Thyroid gland (tissue), 4 donors: ENCODE measurements at places on chromosomes 6 and 20. TPM values are rescaled to one million over a fixed set of nuclear protein-coding genes. Genes with fewer than 3 reads are reported as not detected.

Gene GPR6
- not detected for total RNA-seq

DNA sequence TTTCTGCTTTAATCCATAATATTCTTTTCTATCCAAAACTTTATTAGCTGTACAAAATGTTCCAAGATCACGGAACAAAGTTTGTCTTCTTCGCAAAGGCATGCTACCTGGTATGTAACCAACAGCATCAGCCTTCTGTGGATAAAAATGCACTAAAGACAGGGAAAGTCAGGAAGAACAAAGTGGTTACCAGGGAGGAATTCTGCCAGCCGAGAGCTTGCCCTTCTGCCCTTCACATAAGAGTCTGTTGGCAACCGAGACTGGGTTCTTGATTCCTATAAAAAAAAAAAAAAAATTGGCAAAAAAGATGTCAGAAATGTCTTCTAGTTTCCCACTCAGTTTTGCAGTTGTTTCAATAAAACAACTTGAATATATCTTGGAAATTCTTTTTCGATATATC is 58.0 kb downstream of the TASP1 start:
- no peak overlapping the region for H3K4me3 ChIP-seq
- DNase-seq = peak; percentile 6
- no peaks in the 10 kb centered on the region for H3K4me1 ChIP-seq
- H3K36me3 ChIP-seq = no peaks in the 10 kb centered on the region

- no peaks in the 10 kb centered on the region for H3K4me1 ChIP-seq
- no peak overlapping the region for H3K4me3 ChIP-seq
- H3K36me3 ChIP-seq = no peaks in the 10 kb centered on the region
- DNase-seq = no peak
Measured at GRCh38 chr6:120918137-120918536, 416.1 kb downstream of the TBC1D32 start.

DNA sequence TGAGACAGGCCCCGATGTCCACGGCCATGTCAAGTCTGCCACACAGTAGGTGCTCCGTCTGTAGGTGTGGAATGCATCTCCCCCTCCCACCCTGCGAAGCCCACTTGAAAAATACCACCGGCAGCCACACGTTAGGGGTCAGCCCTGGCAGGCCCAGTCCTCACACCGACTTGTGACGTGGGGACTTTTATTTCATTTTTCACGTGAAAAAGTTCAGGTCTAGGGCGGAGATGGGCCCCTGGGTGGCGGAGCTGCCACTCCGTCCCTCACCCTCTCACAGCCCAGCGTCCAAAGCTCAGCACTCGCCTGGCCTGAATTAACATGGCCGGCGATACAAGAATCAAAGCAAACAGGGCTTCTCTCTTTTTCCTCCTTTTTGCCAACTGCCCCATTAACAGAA is 3.8 kb upstream of the TUBB1 start:
- no peak overlapping the region for H3K4me3 ChIP-seq
- no peaks in the 10 kb centered on the region for H3K36me3 ChIP-seq
- no peaks in the 10 kb centered on the region for H3K27me3 ChIP-seq
- H3K4me1 ChIP-seq = peaks cover 3% of the 10 kb centered on the region
- no peak for DNase-seq

DNA sequence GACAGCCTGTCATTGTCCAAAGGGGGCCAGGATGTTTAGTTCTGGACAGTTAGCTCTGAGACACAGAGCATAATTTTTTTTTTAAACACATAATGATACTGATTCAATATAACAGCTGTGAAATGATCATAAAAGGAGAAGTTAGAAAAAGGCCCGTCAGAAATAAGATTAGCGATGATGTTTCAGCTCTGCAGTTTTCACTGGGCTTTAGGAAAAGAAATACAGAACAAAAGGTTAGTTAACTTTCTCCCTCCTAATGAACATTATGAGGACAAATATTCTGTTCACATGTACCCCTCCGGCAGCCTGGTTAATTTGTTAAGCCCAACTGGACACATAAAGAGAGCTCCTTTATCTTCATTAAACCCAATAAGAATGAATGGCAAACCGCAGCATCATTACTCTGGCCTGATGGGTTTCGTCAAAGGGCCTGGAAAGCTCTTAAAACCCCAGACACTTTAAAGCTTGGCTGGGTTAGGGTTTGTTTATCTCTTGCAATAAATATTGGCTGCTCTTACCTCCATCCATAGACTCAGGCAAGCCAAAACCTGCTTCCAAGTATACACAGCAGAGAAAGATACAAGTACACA is 394.6 kb downstream of the KIF16B start:
- no peaks in the 10 kb centered on the region for H3K36me3 ChIP-seq
- no peaks in the 10 kb centered on the region for H3K27me3 ChIP-seq
- no peak for DNase-seq
- H3K27ac ChIP-seq = no peak overlapping the region
- H3K4me3 ChIP-seq = no peak overlapping the region
- H3K4me1 ChIP-seq = no peaks in the 10 kb centered on the region

GRCh38 chr6:1552296-1552761 is 57.4 kb upstream of the FOXC1 start:
- peaks cover 3% of the 10 kb centered on the region for H3K4me1 ChIP-seq
- no peak overlapping the region for H3K4me3 ChIP-seq
- no peak for DNase-seq
- H3K36me3 ChIP-seq = no peaks in the 10 kb centered on the region
- H3K27ac ChIP-seq = no peak overlapping the region

DNA sequence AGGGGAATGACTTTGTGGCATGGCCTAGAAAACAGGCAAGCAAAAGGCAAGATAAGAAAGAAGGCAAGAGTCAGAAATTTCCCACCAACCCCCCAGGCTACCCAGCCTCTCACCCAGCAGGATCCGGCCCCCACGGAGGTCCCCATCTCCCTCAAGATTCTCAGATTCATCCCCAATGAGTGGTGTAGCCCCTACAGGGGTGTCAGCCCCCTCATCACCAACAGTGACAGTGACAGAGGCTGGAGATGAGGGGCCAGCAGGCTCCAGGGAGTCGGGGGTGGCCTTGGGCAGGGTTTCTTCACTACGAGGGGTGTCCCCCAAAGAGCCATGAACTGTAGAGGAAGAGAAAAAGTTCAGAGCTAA is 1.0 kb downstream of the EHMT2 start:
- peaks cover 24% of the 10 kb centered on the region for H3K36me3 ChIP-seq
- H3K4me1 ChIP-seq = peaks cover 16% of the 10 kb centered on the region
- no peak overlapping the region for H3K4me3 ChIP-seq
- no peaks in the 10 kb centered on the region for H3K27me3 ChIP-seq
- DNase-seq = no peak

GRCh38 chr6:32933661-32934085 is 7.2 kb downstream of the HLA-DMB start:
- H3K27me3 ChIP-seq = no peaks in the 10 kb centered on the region
- H3K4me3 ChIP-seq = no peak overlapping the region
- H3K36me3 ChIP-seq = no peaks in the 10 kb centered on the region
- peak overlapping the region; percentile 72 for H3K27ac ChIP-seq
- H3K4me1 ChIP-seq = peaks cover 27% of the 10 kb centered on the region
